ENCODE measurements at places on chromosomes 2 and 18.

- no peak for DNase-seq
Measured at GRCh38 chr18:61637319-61637718, 255.5 kb downstream of the RNF152 start.

DNA sequence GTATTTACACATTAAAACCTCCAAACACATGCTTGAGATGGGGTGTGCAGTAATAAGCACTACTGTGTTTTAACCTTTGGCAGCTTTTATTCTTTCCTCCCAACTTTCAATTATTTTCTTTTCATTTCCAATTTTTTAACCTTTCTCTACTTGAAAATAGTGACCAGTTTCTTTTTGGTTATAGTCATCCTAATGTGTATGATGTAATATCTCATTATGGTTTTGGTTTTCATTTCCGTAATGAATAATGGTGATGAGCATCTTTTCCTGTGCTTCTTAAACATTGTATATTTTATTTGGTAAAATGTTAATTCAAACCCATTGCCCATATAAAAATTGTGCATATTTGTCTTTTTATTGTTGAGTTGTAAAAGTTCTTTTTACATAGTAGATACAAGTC, 103.5 kb downstream of the BMPR2 start:
- DNase-seq: no peak

DNA sequence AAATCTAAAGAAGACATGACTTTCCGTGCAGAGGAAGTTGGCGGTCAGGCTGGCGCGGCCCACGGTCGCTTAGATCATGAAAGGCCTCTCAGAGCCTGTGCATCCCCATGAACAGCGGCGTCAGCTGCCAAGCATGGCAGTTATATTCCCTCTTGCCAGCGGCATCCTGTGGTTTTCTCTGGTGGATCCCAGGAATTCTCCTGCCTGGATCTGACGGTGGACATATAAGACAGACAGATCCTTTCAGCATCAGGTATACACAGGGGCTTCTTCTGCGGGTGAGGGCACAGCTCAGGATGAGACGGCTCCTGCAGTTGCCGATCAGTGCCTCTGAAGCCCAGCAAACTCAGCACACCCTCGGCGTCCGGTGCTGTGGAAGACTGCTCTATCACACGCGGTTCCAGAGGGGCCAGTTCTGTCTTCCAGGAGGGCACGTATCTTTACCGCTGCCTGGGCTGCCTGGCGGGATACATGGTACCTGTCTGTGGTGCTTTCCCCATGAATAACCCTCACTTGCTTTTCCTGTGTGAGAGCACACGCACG, 157.8 kb downstream of the LDLRAD4 start:
- DNase-seq: no peak

- DNase-seq: no peak
Measured at GRCh38 chr2:239830121-239831000, 194.8 kb downstream of the NDUFA10 start.

DNA sequence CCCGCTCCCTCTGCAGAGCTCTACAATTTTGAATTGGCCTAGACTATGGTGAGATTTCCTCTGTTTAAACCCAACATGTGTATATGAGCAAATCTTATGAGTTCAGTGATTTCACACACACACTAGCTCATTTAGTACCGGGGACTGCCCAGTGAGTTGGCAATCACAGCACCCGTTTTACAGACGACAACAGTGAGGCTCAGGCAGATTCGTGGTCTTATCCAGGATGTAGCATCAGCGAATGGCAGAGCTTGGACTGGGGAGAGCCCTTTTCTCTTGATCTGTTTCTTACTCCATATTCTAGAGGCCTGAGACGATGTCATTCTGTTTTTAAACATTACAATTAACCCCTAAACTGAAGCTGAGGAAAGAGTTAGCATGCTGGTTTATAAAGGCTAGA, 419.9 kb downstream of the NBAS start:
- DNase-seq: no peak

DNA sequence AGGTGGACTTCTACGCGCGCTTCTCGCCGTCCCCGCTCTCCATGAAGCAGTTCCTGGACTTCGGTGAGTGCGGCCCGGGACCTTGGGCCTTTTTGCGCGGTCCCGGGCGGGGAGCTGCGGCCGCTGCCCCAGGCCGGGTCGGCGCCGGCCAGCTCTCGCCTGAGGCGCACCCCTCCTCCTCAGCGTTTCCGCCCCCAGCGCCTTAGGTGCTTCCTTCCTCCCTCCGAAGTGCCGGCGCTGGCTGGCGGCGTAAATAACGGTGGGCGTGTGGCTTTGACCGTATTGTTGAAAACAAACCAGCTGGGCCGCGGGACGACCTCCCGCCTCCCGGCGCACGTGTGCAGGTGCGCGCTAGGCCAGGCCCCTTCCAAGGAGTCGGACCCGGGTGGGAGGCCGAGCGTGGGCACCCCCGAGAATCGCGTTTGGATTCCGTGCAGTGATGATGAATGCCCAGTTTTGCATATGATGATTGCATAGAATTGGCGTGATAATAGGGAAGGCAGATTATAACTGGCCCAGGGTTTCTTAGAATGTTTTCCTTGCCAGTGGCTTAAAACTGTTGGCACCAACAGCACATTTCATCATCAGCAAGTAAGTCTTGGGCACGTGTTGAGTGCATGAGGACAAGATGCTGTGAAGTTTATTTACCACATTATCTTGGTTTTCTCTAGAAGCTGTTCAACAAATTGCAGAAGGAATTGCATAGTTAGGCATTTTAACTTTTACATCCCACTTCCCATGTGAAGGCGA, 569 bp downstream of the PDK1 start:
- peak; percentile 59 for DNase-seq

DNA sequence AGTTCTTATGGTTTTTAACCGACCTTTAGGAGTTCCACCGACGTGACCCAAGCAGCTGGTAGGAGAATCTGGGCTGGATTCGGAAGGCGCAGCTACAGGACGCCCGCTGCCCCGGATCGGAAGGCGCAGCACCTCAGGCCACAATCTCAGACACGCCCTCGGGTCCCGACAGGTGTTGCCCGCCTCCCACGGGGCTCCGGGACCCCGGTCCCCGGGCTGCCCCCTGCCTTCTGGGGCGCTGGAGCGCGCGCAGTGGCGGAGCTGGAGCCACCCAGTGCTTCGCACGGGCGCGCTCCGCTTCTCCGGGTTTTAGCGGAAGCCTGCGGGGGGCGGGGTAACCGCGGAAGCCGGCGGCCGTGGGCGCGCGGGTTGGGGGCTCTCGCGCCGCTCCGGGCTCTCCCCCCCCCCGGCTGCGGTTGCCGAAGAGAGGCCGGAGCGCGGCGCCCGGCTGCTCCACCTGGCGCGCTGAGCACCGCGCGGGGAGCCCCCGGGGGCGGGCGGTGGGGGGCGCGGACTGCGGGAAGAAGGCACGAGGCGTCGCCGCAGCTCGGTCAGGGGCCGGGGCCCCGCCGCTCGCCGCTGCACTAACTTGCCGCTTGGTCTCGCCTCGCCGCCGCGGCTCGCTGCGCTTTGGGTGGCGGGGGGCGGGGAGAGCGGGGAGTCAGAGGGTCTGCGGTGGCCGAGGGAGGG, 718.8 kb downstream of the DPP10 start:
- DNase-seq: no peak

DNA sequence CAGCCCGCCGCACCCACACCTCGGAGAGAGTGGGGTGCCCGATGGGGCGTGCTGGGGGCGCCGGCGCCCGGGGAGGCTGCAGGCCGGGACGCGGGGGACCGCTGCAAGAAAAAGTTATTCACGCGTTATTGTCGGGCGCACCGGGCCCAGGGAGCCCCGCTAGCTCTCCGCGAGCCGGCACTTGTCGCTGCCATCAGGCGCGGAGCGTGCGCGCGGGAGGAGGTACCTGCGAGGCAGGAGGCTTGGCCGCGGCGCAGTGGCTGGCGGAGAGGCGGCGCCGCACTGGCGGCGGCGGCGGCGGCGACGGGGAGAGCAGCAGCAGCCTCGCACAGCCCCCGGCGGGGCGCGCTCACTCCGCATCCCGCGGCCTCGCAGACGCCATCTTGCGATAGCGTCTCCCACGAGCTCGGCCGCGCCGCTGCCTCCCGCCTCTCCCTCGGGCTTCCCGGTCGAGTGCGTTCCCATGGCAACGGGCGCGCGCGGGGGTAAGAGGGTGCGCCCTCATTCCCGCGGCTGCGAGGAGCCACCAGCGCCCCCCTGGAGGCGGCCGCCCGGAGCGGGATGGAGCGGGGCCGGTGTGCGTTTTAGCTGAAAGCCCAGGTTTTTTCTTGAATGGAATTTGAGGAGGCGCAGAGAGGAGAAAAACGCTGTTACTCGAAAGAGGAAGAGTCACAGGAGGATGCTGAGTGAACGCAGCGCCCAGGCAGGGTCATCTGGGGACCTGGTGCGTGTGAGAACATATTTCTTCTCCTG, at the start of gene CHN1:
CHN1 (minus strand) TSS at position 402 of the 753 bp plus-strand sequence. CDS start 469 bp downstream, outside the sequence.
- DNase-seq: no peak

DNA sequence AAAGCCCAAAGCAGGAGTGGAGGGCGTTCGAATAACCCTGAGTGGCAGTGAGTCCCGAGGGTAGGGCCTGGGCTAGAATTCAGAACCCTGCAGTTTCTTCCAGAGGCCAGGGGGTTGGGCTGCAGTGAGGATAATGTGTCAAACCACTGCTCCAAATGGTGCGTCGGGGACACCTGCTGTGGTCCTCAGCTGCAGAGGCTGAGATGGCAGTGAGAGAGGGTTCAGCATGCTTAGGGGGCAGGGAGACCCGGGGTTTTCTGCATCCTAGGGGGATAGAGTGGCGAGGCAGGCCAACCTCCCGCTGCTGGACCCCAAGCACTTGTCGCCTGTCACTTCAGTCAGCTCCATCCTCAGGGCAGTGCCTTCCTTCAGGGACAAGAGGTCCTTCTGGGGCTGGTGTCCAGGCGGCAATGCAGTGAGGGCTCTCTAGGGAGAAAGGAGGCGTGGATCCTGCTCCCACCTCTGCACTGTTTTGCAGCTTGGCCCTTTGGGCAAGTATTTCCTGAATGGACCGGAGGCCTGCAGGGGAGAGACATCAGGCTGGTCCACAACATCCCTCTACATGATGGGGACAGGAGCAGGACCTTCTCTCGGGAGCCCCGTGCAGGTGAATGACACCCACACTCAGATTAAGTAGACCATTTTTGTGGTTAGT, 8.4 kb upstream of the NTSR2 start:
- DNase-seq: no peak

DNA sequence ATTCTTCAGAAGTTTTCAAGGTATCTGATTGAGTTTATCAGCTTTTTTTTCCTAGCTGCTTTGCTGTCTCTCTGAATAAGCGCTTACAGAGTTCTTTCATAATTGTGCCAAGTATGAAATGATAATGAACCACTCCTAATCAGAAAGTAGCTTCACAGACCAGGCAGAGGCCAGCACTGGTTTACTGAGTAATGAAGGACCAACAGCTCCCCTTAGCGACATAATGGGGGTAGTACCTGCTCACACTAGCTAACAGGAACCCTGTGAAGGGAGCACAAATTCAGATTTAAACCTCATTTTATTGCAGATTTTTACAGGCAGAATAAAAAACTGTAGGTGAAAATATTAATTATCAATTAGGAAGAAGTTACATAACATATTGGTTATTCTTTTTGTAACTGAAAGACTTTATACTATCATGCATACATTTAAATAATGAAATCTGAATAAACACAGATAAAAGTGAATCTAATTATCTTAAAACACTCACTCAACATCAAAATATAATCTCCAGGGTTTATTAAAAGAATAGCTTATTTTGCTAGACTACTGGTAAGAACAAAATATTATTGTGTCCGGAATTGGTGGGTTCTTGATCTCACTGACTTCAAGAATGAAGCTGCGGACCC, 53.7 kb upstream of the LRRC30 start:
- peak; percentile 70 for DNase-seq

- DNase-seq: no peak
Measured at GRCh38 chr18:47911877-47912276, 18.6 kb downstream of the SMAD2 start.

DNA sequence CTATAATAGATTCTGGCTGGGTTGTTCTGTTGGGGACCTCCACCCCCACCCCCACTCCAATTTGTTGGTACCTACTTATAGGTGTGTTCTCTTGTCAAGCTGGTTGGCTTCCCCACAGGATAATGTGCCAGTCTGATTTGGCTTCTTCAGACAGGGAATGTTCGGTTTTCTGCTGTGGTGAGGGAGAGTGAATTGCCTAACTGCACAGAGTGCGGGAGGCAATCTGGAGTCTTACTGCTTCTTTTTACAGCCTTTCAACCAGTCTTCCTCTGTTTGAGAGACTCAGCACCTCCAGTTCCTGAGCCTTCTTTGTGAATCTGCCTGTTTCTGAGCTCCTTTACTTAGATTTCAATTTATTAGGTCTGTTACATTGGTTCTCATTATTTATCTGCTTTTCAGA, 27.4 kb upstream of the SNORC start:
- no peak for DNase-seq

DNA sequence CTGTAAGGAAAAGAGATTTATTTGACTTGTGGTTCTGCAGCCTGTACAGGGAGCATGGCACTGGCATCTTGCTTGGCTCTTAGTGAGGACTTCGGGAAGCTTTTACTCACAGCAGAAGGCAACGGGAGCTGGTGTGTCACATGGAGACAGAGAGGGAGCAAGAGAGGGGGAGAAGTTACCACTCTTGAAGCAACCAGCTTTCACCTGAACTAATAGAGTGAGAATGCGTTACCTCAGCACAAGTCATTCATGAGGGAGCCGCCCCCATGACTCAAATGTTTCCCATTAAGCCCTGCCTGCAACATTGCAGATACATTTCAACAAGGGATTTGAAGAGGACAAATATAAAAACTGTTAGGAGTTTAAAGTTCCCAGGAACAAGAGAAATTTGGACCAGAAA, 190.0 kb downstream of the CYRIA start:
- DNase-seq: peak; percentile 9

DNA sequence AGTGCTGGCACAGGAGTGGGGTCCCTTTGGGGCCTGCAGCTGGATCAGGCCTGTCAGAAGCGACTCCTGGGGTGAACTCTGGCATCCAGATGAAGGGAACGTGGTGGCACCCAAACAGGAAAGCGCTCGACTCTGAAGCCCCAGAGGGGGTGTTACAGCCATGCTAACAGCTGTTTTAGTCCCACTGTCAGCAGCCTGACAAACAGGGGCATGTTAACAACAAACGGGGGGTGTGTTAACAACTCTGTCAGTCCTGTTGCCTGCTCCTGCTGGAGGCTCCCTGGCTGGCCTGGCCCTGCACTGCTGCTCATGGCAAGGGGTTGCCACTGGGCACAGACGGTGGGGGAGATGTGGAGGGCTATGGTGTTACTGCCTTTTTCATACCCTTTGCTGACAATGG, 2.6 kb upstream of the RNU2-63P start:
- DNase-seq: no peak

DNA sequence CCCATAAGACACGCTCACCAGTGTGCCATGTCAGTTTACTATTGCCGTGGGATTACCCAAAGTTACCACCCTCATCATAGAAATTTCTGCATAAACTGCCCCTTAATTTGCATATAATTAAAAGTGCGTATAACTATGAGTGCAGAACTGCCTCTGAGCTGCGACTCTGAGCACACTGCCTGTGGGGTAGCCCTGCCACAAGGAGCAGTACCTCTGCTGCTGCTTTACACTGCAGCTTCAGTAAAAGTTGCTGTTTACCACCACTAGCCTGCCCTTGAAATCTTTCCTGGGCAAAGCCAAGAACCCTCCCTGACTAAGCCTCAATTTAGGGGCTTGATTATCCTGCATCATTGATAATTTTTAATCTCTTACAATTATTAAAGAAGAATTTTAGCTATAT, 213.9 kb upstream of the MAP2 start:
- no peak for DNase-seq

All from renal cortical epithelial cell (primary cell).